NCI-H1436 (cell line): ENCODE measurements at places on chromosomes 2 and 18.

- DNase-seq, result no peak
Measured at GRCh38 chr2:148519013-148519412, 125.5 kb upstream of the EPC2 start.

GRCh38 chr18:35517715-35518114 is 20.0 kb upstream of the INO80C start:
- DNase-seq, result no peak

DNA sequence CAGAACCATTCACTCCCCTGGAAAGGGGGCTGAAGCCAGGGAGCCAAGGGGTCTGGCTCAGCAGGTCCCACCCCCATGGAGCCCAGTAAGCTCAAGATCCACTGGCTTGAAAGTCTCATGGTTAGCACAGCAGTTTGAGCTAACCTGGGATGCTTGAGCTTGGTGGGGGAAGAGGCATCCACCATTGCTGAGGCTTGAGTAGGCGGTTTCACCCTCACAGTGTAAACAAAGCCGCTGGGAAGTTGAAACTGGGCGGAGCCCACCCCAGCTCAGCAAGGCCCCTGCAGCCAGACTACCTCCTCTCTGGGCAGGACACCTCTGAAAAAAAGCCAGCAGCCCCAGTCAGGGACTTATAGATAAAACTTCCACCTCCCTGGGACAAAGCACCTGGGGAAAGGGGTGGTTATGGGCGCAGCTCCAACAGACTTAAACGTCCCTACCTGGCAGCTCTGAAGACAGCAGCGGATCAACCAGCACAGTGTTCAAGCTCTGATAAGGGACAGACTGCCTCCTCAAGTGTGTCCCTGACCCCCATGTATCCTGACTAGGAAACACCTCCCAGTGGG is 14.7 kb upstream of the TTC32 start:
- no peak for DNase-seq

- no peak for DNase-seq
Measured at GRCh38 chr18:77118256-77119090, 14.1 kb downstream of the MBP start.

GRCh38 chr18:29191263-29191662 is 1014.3 kb upstream of the CDH2 start:
- DNase-seq, result no peak

DNA sequence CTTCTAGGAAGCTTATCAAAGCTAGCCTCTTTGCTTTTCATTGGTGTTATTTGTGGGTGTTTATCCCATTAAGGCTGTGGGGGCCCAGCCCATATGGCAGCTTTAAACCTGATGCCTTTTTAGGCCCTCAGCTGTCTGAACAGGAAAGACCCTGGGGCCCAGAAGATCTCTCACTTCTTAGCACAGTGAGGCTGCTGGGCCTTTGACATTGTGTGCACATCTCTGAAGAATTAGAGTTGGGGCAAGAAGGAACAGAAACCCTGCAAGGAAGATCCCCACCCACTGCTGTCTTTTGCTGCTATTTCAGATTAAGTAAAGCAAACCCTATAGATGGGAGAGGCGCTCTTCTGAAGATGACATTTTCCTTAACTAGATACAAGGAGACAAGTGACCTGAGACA is 250.0 kb downstream of the SMAD2 start:
- no peak for DNase-seq

- no peak for DNase-seq
Measured at GRCh38 chr2:224986477-224986876, 55.8 kb downstream of the DOCK10 start.

DNA sequence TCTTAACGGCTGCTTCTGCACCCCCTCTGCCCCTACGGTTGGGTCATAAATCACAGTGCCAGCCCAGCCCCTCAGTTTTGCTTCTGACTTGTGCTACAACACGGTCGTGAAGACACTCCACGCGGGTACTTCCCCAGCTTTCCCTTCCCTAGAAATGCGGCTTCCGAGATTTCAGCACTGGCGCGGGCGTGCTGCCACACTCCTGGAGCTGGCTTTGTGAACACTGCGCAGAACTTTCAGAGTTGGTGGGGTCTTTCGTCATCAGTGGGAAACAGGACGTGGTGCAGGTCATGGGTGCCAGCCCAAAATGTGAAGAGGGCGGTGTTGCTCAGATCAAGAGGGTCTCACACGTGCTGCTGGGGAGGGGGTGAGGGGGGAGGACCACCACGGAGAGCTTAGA is 733.0 kb upstream of the SALL3 start:
- DNase-seq, result no peak
